GM04504 (cell line): ENCODE measurements at places on chromosomes 6 and 20.

GRCh38 chr20:57660922-57661745 is 40.9 kb upstream of the ZBP1 start:
- no peak for DNase-seq

- DNase-seq, result peak; percentile 50
These were observed 261.0 kb upstream of the RIN2 start for GRCh38 chr20:19497064-19497463.

- no peak for DNase-seq
These were observed 5.9 kb downstream of the OCSTAMP start for GRCh38 chr20:46544576-46544975.

DNA sequence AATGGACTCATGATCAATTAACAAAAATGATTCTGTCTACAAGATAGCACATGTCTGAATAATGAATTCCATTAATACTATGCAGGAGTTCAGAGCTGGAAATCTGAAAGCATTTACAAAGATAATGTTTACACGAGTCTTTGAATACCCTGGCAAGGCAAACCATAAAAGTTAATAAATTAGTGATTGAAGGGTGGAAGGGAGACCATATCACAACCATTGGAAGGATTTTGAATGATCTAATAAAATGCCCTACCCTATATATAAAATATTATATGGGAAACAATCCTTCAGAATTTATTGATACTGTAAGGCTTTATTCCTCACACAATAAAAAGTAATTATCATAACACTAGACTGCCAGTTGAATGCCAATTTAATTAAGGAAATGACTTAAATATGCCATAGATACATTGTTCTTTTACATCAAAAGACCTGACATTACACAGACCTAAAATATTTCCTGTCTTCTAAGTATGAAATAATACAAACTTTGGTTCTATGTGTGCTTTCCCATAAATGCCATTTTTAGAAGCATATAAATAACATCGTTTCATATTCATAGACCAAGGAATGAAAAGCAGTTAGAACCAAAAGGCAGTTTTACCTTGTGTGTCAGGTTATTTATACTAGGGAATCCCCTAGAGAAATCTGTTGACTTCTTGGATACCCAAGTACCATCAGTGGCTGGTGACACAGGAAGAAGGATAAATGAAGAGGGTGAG is 249.2 kb upstream of the MARCKS start:
- DNase-seq, result no peak

DNA sequence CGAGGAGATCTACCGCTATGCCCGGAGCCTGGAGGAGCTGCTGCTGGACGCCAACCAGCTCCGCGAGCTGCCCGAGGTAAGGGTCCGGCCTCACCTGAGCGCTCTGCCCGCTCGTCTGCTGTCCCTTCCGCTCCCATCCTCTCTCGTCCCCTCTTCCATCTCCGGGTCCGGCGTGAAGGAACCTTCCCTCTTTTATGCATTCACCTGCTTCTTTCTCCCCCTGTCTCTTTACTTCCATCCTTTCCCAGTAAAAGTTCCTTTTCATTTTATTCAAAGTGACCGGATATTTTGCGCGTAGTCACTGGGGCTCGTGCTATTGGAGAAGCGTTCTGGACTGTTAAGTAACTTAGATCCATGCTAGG is 516 bp downstream of the LRRC1 start:
- no peak for DNase-seq

DNA sequence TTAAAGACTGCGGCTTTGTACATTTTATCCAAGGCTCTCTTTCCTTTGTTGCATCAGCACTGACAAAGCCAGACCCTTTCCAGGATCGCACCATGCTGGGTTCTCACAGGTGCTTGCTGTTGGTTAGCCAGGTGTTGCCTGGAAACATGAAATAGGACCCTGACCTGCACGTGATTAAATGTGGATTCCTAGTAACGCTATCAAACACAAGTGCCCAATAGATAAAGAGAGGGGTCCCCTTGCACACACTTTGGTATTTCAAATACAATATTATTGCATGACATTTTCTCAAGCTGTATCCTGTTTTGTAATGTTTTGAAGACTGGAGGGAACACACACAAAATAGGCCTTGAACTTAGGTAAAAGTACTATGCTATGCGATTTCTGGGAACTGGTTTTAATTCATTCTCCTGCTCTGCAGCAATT is 73.3 kb downstream of the AKAP12 start:
- no peak for DNase-seq

DNA sequence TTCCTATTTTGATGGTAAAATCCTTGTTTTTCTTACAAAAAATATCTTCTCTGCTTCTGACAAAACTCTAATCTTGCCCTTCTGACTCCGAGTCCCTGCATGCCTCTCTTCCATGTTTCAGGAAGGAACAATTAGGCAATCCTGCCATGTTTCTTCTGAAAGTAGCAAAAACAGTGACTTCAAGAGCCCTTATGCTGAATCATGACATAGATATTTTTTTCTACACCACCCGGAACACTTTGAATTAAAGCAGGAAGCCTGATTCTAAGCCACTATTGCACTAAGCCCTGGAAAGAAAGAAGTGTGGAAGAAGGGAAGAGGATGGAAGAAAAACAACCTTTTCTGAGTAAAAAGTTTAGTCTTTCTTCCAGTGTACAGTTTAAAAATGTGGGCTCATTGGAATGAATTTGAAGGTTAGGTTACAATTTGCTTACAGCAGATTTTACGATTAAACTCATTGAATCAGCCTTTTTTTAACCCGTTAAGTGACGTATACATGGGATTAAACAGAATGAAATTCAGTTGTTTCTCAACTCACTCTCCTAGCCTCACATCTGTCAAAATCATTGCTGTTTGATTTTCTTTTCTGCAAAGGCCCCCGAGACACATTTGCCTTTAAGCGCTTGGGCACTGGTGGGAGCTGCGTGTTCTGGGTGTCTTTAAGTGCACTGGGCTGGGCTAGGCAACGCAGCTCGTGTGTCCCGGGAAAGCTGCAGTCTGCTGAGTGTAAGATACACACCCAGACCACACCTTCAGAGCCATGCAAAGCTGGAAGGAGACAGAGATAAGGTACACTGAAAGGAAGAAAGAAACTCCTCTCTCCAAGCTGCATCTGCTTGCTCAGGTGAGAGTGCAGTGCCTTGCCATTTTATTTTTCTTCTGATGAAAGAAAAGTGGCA is 159.4 kb upstream of the CITED2 start:
- no peak for DNase-seq

GRCh38 chr6:138597336-138597735 is 98.0 kb upstream of the NHSL1 start:
- DNase-seq, result no peak

DNA sequence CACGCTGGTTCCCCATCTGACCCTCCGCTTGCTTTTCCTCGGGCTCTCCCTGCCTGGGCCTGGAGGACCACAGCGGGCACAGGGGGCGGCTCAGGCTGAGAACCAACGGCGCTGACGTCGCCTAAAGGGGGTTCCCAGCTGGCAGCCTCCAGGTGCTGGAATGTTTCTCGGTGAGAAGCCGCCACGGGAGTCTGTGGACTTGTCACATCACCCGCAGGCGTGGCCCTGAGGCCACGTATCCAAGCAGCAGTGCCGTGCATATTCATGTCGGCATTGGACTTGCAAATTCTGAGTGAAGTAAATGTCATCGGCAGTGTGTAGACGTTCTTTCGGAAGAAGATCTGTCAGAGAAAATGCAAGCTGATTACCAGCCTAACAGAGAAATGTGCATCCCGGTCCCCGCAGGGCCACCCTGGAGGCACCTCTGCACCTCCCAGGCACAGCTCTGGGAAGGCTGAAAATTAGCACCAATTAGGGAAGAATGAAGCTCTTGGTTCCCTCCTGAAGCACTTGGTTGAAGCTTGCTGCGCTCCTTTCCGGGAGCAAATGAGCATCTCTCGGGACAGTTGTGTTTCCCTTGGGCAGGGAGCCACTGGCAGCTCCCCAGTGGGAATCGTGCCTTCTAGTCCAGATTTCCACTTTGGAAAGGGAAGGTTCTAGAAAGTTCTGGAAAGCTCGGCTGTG is 24.3 kb downstream of the NTSR1 start:
- no peak for DNase-seq

DNA sequence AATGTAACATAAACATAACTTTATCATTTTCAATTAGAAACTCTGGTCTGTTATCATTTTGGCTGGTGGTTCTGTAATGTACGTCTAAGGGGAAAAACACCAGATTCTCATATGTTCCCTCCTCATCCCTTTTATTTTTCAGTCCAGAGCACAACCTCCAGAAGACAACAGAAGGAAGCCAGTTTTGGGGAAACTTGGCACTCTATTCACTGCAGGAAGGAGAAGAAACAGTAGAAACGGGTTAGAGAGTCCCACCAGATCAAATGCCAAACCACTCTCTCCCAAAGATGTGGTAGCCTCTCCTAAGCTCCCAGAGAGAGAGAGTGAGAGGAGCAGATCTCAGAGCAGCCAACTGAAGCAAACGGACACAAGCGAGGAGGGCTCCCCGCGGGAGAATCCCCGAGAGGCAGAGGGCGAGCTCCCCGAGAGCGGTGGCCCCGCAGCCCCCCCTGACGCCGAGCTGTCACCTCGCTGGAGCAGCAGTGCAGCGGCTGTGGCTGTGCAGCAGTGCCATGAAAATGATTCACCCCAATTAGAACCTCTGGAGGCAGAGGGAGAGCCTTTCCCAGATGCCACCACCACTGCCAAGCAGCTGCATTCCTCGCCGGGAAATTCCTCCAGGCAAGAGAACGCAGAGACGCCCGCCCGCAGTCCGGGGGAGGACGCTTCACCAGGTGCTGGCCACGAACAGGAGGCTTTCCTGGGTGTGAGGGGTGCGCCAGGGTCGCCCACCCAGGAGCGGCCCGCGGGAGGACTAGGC is 117.8 kb downstream of the RTN4IP1 start:
- DNase-seq, result no peak

DNA sequence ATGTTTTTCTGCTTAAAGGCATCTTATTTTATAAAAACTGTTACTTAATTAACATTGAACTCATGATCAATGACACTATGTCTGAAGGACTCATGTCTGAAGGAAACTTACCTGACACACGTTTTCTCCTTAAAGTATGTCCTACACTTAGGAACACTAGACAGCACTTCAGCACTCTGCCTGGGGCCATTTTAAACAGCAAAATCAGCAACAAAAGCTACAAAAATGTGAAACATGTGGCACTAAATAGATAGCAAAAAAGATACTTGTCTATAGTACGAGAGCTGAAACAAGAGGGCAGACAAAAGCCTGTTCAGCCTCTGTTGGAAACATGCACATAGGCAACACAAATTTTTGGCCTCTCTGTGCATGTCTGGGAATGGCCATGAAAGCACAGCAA is 93.5 kb upstream of the TMEM30A start:
- DNase-seq, result no peak

- no peak for DNase-seq
These were observed 185.1 kb downstream of the COL19A1 start for GRCh38 chr6:70051197-70052124.

- DNase-seq, result no peak
These were observed 103.1 kb upstream of the ENPP5 start for GRCh38 chr6:46273911-46274310.

DNA sequence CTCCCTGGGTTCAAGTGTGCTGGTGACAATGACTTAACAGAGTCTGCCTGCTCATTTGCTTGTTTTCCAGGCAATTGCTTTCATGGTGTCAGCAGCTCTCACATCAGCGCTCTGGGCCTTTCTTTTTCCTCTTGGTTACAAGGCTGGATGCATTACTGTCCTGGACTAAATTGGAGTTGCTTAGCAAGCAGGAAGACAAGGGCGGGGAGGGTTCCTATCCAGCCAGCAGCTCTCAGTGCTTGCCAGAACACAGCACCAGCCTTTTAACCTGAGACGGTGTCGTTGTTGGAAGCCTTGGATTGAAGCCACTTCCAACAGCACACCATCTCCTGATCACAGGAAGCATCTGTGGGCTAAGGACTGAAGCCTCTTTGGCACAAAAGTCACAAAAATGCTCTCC is 606.9 kb downstream of the CDH26 start:
- no peak for DNase-seq

DNA sequence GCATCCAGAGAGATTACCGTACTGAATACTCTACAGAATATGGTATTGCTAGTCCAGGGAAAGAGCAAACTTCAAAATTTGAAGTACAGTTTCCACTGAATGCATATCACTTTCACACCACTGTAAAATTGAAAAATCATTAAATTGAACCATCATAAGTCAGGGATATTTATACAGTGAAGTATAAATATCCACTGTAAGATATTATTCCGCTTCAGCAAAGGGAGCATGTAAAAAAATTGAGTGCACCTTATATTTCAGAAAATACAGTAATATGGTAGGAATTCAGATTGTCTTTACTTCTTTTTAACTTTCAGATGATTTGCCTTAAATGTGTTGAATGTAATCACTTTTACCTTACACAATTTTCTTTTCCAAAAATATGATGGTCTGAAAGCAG is 60.9 kb upstream of the TXNDC5 start:
- DNase-seq, result no peak

DNA sequence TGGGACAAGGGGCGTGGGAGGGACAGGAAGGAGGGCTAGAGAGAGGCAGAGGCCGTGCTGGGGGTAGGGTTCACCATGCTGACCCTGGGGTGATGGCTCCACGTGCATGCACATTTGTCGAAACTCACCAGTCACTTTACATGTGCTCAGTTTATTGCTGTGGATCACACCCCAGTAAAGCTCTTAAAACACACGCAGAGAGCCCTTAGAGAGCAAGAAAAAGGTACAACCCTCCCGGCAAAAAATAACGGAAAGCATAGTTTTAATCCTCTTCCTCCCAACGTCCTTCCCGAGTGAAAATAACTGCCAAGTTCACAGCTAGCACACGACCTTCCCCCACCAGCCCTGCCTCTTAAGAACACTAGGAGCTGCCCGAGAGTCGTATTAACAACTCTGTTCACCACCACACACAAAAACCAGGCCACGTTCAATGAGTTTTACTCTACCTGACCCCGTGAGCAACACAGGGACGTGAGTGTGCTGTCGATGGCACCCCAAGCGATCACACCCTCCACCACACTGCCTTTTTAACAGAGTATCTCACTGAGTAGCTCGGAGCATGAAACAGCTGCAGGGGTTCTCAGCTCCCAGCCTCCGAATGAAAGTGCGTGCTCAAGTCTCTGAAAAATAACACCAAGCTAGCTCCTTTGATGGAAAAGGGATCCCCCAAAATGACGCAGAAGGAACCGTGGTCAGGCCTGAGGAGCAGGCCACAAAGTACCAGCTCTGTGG is 39.7 kb downstream of the TAF4 start:
- peak; percentile 35 for DNase-seq

DNA sequence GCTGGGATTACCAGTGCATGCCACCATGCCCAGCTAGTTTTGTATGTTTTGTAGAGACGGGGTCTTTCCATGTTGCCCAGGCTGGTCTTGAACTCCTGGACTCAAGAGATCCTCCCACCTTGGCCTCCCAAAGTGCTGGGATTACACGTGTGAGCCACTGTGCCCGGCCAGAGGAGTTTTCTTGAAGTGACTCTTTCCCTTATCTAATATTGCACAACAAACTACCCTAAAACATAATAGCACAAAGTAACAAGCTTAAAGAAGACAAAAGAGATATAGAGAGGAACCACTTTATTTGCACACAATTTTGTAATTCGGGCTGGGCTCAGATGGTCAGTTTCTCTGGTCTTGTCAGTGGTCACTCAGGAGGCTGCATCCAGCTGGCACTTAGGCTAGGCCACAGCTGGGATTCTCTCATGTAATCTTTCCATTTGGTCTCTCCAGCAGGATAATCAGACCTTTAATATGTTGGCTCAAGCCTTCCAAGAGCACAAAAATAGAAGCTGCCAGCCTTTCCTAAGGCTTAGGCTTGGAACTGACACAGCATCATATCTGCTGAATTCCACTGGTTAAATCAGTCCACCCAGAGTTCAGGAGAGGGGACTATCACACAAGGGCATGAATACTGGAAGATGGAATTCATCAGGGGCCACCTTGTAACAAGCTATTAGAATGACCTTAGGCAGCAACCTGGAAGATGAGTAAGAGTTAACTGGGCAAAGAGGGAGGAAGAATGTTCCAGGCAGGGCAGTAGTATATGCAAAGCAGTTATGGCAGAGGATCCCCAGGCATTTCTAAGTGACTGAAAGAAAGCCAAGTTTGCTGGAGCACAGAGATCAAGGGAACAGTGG is 56.7 kb upstream of the PNRC1 start:
- DNase-seq, result no peak
